ENCODE measurements at places on chromosomes 16 and 17.

DNA sequence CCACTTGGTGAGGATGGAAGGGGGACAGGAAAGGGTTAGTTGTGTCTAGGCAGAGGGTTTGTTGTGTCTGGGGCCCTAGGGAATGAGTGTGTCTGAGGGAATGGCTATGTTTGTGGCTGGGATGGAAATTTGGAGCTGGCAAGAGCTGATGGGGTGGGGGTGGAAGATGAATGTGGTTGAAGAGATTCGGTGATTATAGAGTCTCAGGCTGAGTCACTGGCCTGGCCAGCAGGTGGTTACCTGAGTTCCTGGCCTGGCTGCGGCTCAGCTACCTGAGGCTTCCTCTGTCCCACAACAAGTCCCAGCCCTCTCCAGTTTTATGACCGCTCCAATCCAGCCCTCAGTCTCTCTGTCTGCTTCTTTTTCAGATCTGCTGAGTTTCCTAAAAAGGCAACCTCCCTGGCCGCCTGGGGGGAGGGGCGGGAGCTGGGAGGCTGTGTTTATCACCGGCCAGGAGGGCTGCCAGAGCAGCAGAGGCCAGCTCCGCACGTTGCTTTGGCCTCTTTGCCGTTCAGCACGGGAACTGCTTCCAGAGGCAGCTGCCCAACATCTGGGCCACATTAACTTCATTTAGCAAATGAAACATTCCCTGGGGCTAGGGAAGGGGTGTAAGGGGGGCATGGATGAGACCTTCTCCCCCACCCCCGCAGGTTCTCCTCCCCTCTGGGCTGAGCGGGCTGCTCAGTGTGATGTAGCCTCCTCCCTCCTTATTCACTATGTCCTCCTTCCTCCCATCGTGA, 21.8 kb downstream of the ITGB3 start:
- no peak for DNase-seq

DNA sequence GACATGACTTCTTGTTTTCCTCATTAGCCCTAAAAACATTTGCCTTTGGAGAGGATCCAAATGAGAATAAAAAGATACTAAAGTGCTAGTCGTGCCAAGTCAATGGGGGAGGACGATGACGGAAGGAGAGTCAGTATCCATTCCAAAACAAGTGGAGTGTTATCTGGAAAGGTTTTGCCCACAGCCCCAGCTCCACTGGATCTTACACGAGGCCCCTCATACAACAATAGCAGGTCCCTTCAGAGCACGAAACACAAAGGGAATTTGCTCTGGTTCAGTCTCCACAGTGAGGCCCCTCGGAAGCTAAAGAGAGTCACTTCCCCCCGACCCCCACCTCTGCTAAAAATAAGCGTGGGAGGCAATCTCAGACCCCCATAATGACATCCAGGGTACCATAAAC, 496.9 kb upstream of the ZFHX3 start:
- DNase-seq: no peak

DNA sequence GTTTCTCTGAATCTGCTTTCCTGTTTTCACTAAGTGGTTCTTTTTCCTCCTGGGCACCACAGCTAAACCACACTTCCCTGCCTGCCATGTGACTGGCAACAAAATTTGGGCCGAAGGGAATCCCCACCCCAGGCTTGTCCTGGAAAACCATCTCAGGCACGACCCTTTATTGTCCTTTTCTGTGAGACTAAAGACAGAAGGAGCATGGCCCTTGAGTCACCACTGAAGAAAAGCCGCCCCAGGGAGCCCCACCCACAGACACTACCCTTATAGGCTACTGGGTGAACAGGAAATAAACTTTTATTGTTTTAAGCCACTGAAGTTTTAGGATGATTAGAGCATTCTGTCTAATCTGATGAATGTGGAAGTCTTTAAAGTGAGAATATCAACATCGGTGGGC, 88.6 kb upstream of the BRD7 start:
- no peak for DNase-seq

DNA sequence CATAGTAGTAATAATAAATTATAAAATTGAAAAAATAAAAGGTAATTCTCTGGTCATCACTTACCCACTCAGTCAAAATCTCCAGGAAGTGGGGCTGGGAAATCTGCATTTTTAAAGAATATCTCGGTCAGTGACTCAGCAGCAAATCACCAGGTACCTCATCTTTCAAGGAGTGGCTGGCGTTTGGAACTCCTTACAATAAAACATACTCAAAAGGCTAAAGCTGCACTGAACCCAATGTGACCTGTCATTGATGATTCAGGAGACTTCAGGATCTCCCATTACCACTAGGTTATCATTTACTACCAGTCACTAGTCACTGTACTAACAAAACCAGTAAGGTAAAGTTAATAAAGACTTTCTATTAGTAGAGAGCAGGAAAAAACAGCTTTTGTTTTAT, 21.5 kb upstream of the RFFL start:
- no peak for DNase-seq

DNA sequence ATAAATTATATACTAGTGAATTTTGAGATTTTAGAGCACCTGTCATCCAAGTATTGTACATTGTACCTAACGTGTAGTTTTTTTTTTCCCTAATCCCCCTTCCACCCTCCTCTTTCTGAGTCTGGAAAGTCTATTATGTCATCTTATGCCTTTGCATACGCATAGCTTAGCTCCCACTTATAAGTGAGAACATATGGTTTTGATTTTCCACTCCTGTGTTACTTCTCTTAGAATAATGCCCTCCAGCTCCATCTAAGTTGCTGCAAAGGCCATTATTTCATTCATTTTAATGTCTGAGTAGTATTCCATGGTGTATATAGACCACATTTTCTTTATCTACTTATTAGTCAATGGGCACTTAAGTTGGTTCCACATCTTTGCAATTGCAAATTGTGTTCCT, 177.0 kb upstream of the C16orf82 start:
- no peak for DNase-seq

DNA sequence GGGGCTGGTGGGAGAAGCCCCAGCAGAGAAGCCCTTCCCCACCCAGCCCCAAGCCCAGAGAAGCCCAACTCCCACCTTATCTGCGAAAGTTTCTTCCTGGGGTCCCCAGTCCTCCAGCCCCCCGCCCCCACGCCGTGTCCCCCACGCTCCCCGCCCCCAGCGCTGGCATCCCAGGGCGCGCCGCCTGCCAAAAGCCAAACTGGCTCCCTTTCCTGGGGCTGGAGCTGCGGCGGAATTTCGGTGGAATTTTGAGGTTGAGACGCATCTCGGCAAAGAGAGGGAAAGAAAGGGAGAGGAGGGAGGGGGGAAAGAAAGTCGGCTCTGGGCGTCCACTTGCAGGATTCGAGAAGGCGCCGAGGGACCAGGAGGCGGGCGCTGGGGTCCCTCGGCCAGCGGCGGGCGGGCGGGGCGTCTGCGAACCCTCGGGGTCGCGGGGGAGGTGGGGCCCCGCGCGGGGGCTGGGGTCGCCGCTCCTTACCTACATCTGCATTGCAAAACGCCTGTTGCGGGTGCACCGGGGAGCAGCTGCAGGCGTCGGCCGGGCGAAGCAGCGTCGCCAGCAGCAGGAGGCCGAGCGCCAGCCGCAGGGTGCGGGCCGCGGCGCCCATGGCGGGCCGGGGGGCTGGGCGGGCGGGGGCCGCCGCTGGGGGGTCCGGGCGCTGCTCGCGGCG, 571 bp downstream of the TIMP2 start:
- DNase-seq: no peak

DNA sequence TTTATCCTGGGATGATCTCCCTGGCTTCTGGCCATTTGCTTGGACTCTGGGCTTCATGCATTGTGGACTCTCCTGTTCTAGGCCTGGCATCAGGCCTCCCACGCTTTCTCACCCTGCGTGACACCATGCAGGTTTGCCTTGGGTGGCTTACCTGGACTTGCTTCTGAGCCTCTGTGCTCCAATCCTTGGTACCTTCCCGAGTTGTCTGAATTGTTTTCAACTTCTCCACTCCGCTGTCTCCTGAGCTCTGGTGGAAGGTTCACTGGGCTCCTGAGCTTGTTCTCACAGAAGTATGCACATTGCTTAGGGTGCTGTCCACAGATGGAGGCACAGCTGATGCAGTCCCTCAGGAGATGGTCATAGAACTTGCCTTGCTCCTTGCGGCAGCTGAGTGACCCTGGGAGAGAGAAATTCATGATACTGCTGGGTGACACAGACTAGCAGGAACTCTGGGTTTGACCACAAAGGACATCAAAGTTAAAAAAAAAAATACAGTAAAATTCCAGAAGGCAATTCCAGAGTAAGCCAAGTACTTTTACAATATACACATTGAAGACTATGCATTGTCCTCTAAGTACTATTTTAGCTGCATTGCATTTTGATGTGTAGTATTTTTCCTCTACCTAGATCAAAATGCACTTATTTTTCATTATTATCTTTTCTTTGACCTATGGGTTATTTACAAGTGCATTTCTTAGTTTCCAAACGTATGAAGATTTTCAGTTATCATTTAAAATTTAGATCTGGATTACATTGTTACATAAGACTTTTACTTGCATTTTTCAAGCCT, 23.1 kb downstream of the TNFRSF13B start:
- DNase-seq: no peak

GRCh38 chr17:74119965-74120364, 83.5 kb upstream of the RPL38 start:
- DNase-seq: peak; percentile 11

DNA sequence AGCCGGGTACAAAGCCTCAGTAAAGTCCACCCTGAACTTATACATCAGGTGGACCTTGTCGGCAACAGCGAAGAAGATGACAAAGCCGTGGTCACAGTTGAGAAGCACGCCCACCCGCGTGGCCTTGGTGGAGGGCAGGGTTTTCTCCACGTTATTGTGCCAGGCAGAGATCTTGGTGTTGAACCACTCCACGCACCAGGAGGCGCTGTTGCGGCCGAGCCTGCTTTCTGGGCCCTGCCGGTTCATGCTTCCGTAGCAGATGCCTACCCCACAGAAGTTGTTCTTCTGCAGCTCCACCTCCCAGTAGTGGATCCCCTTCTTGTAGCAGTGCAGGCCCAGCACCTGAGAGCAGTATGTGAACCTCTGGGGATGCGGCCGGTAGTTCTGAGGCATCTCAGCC, 22.1 kb downstream of the TRIM25 start:
- DNase-seq: no peak

GRCh38 chr17:33366960-33367359, 73.9 kb upstream of the ASIC2 start:
- DNase-seq: no peak

DNA sequence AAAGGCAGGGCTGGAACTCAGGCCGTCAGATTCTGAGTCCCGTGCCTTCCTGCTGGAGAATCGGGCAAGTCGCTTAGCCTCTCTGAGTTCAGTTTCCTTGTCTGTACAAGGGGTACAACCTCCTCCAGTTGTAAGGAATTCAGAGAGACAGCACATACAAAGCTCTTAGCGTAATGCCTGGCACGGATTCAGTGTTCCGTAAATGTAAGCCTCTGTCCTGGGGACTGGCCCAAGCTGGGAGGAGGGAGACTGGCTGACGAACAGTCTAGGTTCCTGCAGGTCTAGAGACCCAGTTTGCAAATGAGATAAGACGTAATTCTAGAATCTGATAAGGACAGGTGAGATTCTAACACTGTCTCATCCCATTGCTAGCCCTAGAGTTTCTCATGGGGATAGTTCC, 9.9 kb downstream of the METTL22 start:
- no peak for DNase-seq

- DNase-seq: peak; percentile 21
Measured at GRCh38 chr16:88428616-88429386, 24.3 kb upstream of the ZFPM1 start.

GRCh38 chr16:54576785-54577184, 290.2 kb upstream of the IRX3 start:
- DNase-seq: no peak

DNA sequence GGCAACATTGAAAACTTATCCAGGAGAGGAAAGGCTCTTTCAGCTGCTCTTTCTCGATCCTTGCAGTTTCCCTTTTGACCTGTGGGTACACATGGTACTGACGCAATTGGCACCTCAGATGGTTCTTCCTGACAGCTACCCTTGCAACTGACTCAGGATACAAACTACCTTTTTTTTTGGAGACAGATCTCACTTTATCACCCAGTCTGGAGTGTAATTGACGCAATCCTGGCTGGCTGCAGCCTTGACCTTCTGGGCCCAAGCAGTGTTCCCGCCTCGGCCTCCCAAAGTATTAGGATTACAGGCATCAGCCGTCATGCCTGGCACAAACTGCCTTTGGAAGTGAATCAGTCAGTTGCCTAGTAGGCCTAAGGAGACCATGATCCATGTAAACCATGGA, 607.2 kb downstream of the WWOX start:
- DNase-seq: no peak

- no peak for DNase-seq
Measured at GRCh38 chr16:21281698-21282389, 3.8 kb upstream of the CRYM start.

DNA sequence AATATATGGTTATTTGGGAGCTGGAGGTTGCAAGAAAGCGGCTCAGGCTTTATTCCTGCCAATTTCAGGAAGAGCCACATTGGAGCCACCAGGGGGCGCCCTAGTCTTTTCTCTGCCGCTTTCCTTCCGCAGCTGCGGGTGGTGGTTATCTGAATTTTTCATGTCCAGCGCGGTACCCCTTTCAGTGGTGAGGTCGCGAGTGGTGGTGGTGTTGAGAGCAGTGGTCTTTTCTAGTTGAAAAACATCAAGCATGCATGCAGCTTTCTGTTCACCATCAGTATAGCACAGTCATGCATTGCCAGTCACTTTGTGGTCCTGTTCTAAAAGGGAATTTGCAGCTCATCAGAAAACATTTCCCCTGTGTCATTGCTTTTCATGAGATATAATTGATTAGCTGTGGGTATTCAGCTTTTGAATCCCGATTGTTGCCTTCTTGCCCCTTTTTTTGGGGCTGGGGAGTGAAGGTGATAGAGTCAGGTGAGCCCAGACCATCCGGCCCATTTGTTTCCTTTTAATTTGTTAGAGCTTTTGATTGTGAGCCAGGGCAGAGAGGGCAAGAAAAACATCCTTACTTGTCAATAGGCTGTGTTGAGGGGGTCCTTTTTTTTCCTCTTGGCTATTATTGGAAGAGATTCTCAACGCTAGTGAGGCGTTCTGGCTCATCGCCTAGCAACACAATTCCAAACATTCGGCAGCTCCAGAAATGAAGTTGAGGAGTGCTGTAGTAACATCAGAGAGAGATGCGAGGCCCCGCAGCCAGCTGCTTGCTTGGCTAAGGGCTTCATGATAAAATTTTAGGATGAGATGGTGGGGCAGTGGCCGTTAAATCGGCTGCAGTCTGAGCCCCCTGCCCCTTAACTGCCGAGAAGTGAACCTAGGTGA, 119.0 kb downstream of the SNX29 start:
- peak; percentile 69 for DNase-seq

- no peak for DNase-seq
Measured at GRCh38 chr17:5210614-5211252, 19.1 kb upstream of the ZNF594 start.

All from anterior cingulate cortex (tissue), 58 donors.